Stimulated activated CD4-positive, alpha-beta T cell treated with anti-CD3 and anti-CD28 coated beads, Interleukin-2, amount 100 ng/mL, for 24 hours (primary cell): ENCODE measurements at places on chromosomes 2 and 18.

DNA sequence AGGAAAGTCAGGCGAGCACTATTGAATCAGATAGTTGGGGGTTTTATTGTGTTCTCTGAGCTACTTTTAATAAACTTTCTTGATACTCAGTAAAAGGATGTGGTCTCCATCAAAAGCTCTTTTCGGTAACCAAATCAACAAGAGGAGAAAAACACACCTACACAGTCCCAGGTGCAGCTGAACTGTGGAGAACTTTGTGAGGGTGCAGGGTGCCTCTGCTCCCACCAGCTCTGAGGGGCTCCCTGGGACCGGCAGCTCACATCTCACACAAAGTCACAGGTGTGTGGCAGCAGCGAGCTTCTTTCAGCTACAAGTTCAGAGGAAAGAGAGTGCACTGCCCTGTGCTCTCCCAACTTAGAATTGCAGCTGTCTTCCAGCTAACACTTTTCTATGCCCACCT is 650.4 kb downstream of the RNF144A start:
- peak; percentile 62 for DNase-seq

GRCh38 chr18:23068570-23069310 is 66.5 kb upstream of the CABLES1 start:
- no peak for DNase-seq

DNA sequence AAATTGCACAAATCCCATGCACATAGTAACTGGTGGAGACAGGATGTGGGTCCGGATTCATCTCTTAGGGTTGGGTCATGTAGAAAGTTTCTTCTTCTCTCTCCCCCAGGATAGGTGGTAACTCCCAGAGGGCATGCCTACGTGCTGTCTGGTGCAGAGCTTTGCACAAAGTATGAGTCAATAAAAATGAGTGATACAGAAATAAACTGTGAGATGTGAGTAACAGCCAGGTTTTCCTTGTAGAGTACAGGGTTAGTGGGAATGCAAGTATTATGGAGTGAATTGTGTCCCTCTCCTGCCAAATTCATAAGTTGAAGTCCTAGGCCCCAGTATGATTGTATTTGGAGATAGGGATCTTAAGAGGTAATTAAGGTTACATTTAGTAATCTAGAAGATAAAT is 289.4 kb downstream of the ALK start:
- DNase-seq = no peak

DNA sequence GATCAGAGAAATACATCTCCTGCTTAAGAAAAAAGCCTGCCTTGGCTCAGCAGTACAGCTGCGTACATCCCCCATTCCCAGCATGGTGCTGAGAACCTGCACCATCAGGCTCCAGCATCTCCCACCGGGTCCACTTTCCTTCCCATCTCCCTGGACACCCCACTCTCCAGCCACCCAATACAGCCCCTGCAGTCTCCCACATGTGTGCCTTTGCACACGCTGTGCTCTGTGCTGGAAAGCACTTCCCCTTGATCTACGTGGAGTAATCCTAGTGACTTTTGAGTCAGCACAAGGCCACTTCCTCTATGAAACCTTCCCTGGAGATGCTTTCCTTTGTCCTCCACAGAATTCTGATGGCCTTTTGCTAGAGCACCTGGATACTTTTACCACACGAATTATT is 17.0 kb downstream of the STAT1 start:
- no peak for DNase-seq

DNA sequence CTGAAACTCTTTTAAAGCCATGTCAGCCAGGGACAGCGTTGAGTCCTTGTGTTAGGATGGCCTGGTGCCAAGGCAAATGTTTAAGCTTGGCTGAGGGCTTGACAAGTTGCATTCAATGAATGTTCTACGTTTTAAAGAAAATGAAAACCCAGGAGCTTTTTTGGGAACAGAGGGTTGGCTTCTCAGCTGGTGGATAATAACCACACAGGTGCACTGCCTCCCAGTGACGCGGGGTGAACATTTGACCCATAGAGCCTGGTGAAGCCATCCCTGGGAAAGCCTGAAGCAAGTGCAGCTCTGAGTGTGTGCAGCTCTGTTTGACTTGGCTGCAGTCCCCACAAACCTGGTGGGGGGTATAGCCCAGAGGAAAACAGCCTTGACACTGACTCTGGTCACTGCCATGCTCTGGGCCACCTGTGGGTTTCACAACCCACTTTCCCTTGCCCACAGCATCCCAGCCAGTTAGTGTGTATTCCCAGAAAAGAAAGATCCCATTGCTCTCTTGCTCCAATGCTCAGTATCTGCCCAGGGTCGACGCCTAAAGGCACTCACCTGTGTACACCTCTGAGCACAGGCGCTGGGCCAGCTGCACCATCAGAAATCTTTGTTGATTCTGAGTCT is 874.9 kb downstream of the RNF144A start:
- no peak for DNase-seq

- DNase-seq = no peak
Observed at GRCh38 chr2:56309626-56310170, 125.9 kb downstream of the CCDC85A start.

- no peak for DNase-seq
Observed at GRCh38 chr2:13682540-13683272, 949.8 kb upstream of the LRATD1 start.

DNA sequence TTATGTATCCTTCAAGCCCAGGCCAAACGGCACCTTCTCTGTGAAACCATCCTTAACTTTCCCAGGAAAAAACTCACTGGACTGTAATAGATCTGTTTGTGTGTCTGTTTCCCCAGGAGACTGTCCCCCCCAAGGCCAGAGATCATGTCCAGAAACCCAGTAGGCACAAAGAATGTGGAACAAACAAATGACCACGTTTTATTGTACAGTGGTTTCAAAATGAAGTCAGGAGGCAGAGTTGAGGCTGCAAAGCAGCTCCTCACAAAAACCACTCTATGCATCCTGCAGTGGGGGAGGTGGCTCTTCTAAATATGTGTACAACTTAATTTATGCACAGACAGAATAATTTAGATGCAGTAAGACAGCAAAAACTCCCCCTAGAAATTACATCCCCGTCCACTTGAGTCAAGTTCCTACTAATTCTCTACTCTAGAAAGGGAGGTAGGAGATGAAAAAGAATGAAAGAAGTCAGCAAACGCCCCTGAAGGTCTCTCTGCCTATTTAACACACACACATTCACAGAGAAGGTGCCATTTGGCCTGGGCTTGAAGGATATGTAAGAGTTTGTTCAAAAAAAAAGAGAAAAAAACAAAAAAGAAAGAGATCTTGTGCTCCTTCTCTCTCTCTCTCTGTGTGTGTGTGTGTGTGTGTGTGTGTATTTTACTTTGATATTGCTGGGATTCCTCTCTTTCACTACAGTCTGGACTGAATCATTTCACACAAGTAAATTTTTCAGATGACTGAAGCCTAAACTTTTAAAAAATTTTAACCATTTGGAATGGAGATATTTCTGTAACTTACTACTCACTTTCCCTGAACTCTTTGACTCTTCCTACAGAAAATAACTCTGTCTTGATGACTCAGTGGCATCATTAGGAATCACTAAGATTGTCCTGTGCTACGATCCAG is 19.5 kb downstream of the BCL2 start:
- DNase-seq = peak; percentile 30

- DNase-seq = no peak
Observed at GRCh38 chr2:147197754-147198483, 646.9 kb upstream of the ACVR2A start.

- peak; percentile 40 for DNase-seq
Observed at GRCh38 chr18:12726774-12727550, 24.1 kb downstream of the PSMG2 start.

DNA sequence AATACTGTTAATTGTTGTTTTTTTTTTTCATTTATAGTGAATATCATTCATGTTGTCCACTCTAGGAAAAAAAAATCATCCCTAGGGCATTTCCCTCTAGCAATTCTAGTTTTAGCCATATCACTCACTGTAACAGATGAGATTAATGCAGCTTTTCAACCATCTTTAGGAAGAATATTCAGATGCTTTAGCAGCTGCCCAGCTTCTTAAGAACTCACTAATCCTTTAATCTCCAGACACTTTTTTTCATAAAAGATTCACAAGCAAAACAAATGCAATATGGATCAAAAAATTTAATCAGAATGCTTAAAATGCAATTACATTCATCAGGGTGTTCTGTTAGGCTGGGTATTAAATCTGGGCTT is 692.6 kb downstream of the ERBB4 start:
- no peak for DNase-seq

DNA sequence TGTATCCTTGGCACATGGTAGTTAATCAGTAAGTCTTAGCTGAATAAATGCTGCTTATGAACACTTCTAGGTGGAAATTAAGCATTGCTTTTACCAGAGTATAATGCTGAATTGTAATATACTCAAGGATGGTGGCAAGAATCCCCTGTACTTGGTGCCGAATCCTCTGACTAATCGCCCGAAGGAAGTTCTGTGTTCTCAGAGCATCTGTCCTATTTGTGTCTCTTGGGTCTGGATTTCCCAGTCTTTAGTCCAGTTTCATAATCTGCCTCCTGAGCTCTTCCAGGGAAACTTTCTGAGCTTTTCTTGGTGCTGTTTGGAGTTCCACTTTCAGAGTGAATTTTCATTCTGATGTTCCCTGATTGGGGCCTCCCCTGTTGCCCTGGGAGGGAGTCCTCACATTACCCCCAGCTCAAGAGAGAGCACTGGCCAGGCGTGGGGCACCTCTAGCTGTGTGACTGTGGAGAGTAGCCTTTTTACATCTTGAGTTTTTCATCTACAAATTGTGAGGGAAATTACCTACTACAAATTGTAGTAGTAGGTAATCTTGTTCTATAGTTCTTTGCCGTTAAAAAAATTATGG is 144.9 kb downstream of the LTBP1 start:
- no peak for DNase-seq

GRCh38 chr2:132766573-132766972 is 96.6 kb upstream of the LYPD1 start:
- no peak for DNase-seq
